Fibroblast of skin of scalp (primary cell): ENCODE measurements at places on chromosomes 1 and 21.

DNA sequence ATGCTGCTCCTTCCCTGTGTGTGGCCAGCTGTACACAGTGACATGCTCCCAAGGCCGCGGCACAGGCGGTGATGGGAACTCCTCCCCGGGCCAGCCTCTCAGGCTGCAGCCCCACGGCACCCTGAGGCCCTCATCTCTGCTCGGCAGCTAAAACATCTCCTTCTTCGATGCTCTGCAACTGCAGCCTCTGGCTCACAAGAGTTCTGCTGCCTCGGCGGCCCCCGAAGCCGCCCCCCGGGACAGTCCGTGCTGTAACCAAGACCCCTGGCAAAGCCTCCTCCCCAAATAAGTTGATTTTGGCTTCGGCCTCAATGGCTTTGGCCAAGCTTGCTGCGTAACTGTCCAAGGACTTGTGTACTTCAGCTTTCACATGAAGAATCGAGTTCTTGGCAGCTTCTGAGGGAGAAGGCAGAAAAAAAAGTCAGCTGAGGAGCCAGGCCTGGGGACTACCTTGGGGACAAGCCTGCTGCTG lies 51.3 kb downstream of the GPR161 start:
- DNase-seq, result no peak

GRCh38 chr1:30942326-30942963 lies 33.9 kb upstream of the SDC3 start:
- DNase-seq, result no peak

DNA sequence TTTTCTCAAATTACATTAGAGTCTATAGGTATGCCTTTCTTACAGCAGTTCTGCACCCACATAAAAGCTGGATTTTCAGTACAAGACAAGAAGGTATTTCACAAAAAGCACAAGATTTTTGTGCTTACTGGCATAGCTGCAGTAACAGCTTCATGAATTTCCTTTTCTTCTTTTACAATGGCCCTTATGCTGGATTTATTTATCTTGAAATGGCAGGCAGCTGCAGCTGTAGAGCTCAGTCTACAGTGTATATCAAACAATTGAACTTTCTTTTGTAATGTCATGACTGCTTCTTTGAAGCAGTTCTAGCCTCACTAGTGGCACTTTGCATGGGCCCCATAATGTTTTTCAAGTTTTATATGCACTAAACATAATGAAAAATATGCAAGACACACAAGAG lies 510.2 kb downstream of the KCNT2 start:
- DNase-seq, result no peak

DNA sequence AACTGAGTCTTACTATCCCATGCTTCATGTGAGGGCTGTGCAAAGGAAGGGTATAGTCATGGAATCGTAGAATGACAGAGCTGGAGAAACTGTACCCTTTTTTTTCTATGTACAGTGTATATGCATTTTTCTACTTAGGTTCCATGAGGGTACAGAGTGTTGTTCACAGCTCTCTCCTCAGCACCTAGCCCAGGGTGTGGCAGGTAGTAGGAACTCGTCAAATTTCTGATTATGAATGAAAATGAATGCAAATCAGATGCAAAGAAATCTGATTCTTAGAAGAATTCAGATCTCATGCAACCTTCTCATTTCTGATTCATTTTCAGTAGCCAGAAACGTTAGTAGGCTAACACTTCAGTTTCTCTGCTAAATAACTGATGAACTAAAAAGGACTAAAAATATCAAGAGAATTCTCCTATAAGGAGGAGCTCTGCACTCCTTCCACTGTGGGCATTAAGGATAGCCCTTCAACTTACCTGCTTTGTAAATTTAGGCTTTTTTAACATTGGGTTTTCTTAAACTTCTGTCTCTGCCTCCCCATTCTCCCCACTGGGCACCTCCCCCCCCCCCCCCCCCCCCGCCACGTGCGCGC lies 18.0 kb upstream of the HHAT start:
- no peak for DNase-seq

- DNase-seq, result no peak
These were observed 10.1 kb upstream of the XCL2 start for GRCh38 chr1:168553680-168554553.

DNA sequence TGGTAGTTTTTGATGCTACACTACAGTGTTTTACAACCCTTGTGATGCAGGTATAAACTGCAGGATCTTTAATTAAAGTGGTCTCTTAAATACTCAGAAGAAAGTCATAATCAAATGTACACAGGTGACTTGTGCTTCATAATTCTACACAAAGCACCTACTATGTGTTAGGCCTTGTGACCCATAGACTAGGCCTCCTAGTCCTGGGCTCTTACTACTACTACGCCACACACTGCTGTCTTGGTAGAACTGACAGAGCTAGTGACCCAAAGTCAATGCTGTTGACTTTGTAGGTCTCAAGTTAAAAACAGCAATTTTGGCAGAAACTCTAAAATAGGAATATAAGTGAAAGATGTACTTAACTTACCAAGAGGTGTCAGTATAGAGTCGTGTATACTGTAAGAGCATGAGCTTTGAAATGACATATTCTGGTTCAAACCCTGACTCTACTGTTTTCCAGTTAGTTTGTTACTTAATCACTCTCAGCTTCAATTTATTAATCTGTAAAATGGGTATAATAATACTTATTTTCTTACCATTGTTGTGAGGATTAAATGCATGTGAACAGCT lies 48.6 kb upstream of the LMO4 start:
- peak; percentile 36 for DNase-seq
